CD4-positive, alpha-beta T cell treated with Interleukin-2 at 100 ng/mL for 4 hours (primary cell): ENCODE measurements at places on chromosomes 2 and 18.

- DNase-seq: no peak
Observed at GRCh38 chr2:112813280-112813966, 23.2 kb downstream of the IL1B start.

DNA sequence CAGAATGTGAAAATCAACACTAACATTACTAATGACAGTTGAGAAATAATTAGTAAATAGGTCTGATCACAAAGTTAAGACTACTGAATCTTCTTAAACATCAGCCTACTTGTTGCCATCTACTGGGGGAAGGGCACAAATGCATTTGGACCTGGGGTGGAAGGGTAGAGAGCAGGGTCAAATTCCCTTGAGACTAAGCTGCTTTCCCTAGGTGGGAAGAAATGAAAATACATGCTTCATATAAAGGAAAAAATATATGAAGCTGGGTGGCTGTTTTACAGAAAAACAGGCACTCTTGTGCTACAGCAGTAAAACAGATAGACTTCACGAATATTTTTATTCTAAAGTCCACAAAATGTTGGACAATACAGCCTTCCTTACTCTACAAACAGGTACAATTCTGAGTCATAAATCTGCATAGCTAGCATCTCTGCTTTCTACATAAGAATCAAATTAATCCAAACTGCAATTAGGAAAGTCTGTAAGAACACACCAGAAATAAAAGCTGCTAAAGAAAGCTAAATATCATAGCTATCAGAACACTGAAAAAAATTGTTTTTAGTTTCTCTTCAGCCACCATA, 10.9 kb downstream of the TRIP12 start:
- DNase-seq: peak; percentile 50

DNA sequence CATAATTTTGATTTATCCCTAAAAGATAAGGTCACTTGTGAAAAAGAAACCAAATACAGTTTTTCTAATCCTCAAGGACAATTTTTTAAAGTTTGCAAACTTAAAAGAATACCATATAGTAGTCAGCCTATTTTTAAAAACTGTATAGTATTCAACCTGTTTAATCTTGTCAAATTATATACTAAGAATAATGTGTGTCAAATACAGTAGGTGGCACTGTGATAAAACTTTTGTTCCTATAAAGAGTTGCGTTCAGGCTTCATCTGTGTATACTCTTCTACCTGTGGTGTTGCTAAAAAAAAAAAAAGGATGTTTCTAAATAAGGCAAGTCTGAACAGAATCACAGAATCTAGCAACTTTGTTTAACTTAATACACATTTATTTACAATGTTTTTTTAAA, 68.6 kb downstream of the CCDC138 start:
- DNase-seq: peak; percentile 26

- no peak for DNase-seq
Observed at GRCh38 chr2:111157798-111158197, 37.1 kb downstream of the BCL2L11 start.

DNA sequence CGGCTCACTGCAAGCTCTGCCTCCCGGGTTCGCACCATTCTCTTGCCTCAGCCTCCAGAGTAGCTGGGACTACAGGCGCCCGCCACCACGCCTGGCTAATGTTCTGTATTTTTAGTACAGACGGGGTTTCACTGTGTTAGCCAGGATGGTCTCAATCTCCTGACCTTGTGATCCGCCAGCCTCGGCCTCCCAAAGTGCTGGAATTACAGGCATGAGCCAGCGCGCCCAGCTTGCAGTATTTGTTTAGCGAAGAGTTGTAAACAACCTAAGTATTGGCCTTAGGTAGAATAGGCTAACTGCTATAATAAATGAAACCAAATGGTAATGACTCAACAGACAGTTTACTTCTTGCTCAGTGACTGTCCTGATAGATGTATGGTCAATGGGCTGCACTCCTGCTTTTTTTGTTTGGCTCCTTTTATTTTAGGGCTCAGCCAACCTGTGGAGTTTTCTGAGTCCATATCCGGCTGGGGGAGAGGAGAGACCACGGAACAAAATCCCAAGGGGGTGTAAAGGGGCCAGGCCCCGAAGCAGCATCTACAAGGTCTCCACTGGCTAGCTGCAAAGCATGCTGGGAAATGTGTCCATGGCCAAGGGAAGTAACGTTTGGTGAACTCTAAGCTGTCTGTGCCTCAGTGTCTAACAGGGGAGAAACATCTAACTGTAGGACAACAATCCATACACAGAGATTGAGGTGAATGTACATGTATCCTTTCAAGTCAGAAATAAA, 841.0 kb upstream of the ID2 start:
- DNase-seq: no peak

GRCh38 chr2:149483004-149483605, 104.5 kb downstream of the MMADHC start:
- DNase-seq: no peak

- DNase-seq: no peak
Observed at GRCh38 chr2:121212661-121213325, 72.2 kb downstream of the TFCP2L1 start.

GRCh38 chr2:73776381-73776780, 3.5 kb downstream of the DUSP11 start:
- no peak for DNase-seq

DNA sequence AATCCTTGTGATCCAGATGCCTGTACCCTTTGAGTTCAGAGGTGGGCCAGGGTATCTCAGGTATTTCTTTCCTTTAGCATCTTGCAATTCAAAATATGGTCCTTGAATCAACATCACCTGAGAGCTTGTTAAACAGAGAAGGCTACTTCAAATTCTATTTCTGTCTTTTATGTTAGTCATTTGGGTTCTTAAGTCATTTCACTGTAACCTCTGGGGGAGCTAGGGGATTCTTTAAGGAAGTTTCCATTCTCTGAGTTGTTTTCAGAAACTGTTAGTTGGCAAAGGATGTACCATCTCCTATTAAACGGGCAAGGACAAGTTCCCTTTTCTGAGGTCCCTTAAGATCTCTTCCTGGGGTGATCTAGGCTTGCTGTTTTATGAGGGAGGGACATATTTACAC, 16.6 kb downstream of the CFLAR start:
- DNase-seq: peak; percentile 37

DNA sequence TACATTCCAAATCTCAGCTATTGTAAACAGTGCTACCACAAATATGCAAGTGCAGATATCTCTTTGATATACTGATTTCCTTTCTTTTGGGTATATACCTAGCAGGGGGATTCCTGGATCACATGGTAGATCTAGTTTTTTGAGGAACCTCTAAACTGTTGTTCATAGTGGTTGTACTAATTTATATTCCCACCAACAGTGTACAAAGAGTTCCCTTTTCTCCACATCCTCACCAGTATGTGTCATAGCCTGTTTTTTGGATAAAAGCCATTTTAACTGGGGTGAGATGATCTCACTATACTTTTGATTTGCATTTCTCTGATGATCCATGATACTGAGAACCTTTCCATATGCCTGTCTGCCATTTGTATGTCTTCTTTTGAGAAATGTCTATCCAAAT, 6.3 kb upstream of the CCNT2 start:
- DNase-seq: no peak

GRCh38 chr2:27174638-27175037, 25.8 kb downstream of the TCF23 start:
- DNase-seq: no peak

- DNase-seq: no peak
Observed at GRCh38 chr2:167430447-167430846, 542.2 kb downstream of the XIRP2 start.

DNA sequence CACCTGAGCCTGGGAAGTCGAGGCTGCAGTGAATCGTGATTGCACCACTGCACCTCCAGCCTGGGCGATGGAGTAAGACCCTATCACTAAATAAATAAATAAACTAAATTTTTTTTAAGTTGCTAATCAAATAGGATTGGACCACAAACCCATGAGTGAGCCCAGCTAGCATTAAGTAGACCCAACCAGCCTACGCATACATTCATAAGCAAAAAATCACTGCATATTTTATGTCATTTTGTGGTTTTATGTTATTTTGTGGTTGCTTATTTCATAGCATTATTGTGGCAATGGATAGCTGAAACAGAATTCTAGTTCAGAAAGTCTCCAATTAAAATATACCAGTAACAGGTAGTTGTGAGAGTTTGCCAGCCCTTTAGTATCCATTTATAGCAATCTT, 29.1 kb upstream of the ZC3H15 start:
- DNase-seq: no peak

DNA sequence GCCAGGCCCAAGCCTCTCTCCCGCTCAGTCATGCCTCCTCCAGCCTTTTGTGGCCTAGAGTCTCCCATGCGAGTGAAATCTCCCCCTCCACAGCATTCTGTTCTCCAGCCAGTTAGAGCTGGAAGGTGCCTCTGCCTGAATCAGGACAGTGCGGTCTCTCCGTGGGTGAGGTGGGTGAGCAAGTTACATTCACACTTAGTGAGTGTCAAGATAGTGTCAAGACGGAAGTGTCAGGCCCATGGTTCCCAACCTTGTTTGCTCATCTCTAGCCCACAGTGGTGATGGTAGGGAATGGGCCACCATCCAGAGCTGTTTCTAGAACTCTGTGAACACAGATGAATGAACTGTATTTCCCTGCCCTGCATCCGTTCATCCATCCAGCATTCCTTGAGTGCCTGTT, 59.5 kb downstream of the LPIN1 start:
- DNase-seq: no peak
